ENCODE measurements at places on chromosomes 5 and 9. TPM values are rescaled to one million over a fixed set of nuclear protein-coding genes. Genes with fewer than 3 reads are reported as not detected.

The NUDT2 gene
- 21.1 TPM for total RNA-seq

DNA sequence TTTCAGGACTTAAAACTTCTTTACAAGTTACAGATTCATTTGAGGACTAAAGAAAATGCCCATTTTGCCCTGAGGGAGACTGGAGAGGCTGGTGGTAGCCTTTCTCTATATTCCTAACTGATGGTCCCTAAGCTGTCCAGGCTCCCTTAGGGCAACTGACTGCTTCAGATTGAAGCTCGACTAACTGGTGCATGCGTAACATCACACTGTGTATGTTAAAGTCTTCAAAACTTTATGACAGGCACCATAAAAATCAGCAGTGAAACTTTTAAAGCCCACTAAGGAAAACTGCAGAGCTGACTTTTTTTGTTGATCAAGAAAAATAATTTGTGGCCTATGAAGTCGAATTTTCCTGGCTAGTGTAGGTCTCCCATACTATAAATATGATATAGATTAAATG is 233.0 kb upstream of the RPS23 start:
- no peak overlapping the region for H3K4me3 ChIP-seq
- H3K27me3 ChIP-seq: no peaks in the 10 kb centered on the region
- no peak overlapping the region for H3K27ac ChIP-seq
- no peak for DNase-seq
- no peaks in the 10 kb centered on the region for H3K36me3 ChIP-seq

- H3K4me3 ChIP-seq: no peak overlapping the region
- no peak overlapping the region for H3K27ac ChIP-seq
- DNase-seq: no peak
- peaks cover 91% of the 10 kb centered on the region for H3K27me3 ChIP-seq
Measured at GRCh38 chr9:2764353-2764752, 47.0 kb downstream of the KCNV2 start.

DNA sequence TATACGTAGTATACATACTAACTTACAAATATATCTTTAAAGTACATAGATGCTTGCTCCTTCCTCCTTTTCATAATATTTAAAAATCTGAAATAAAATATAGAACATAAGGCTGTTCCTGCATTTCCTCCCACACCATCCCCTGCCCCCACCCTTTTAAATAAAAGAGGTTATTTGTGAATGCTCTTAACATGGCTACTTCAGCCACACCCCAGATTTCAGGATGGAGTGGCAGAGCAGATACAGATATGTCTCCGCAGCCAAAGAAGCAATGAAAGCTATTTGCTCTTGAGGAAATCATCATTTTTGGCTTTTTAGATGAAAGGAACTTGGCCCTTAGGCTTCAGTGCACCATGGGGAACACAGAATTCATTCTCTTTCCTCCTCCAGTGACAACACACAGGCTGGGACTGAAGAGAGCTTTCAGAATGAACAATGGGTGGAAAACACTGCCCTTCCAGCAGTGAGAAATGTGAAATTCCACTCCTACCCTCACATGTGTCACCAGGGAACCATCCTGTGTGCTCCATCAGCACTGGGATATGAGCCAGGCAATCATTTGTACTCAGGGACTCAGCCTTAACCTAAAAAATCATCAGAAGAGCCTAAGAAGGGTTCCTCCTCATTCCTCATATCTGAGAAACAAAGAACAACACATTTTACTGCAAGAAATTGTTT is 134.3 kb downstream of the PPP2R2B start:
- no peak overlapping the region for H3K27ac ChIP-seq
- H3K4me1 ChIP-seq: no peaks in the 10 kb centered on the region
- H3K4me3 ChIP-seq: no peak overlapping the region
- peaks cover 4% of the 10 kb centered on the region for H3K27me3 ChIP-seq
- no peaks in the 10 kb centered on the region for H3K36me3 ChIP-seq
- no peak for DNase-seq

DNA sequence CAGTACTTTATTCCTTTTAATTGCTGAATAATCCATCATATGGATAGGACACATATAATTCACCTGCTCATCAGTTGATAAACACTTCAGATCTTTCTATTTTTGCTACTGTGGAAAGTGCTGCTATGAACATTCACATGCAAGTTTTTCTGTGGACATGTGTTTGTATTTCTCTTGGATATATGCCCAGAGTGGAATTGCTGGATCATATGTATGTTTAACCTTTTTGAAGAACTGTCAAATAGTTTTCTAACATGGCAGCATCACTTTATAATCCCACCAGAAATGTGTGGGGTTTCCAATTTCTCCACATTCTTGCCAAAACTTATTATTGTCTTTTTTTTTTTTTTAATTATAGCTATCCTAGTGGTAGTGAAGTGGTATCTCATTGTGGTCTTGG is 15.1 kb downstream of the CARTPT start:
- H3K27ac ChIP-seq: no peak overlapping the region
- no peaks in the 10 kb centered on the region for H3K36me3 ChIP-seq
- H3K4me3 ChIP-seq: no peak overlapping the region
- DNase-seq: no peak
- H3K27me3 ChIP-seq: peaks cover 29% of the 10 kb centered on the region
- peaks cover 6% of the 10 kb centered on the region for H3K4me1 ChIP-seq

GRCh38 chr5:38465702-38466423 is 90.6 kb downstream of the LIFR start:
- no peak for DNase-seq
- H3K27ac ChIP-seq: no peak overlapping the region
- peaks cover 6% of the 10 kb centered on the region for H3K27me3 ChIP-seq
- no peaks in the 10 kb centered on the region for H3K4me1 ChIP-seq
- H3K36me3 ChIP-seq: no peaks in the 10 kb centered on the region

All from progenitor cell of endocrine pancreas (in vitro differentiated cells).